ENCODE measurements at places on chromosomes 5 and 9.

DNA sequence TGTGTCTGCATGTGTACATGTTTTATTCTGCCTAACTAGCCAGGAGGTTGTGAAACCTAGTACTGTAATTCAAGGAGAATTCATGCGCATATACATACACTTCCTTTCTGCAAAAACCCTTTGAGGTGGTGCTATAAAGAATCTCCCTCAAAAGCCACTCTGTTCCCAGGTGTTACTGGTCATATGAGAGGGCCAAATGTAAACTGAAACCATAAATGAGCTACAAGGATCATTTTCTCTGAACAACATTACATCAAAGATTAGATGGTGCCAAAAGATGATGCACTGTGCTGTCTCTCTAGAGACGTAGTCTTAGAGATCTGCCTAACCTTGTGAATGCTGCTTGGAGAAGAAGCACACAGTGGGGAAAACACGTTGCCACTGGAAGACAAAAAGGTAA, 15.7 kb downstream of the NREP start:
- H3K27me3 ChIP-seq, result no peaks in the 10 kb centered on the region
- DNase-seq, result no peak
- no peak overlapping the region for H3K4me3 ChIP-seq

DNA sequence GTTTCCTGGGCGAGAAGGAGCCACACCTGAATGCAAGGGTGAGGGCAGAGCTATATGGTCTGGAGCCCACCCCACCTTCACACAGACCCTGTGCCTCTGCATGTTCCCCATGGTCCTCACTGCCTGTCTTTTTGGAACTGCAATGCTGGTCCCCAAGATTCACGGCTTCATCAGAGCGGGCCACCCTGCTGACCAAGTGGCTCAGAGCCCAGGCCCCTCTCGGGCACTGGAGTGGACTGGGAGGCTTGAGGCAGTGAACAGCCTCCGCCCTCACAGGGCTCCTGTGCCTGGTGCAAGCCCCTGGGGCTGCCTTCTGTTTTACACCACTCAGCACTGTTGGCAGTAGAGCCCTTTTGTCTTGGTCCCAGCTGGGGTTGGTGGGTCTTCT, 143.2 kb downstream of the CACNA1B start:
- no peaks in the 10 kb centered on the region for H3K36me3 ChIP-seq
- no peak for DNase-seq
- H3K4me1 ChIP-seq, result no peaks in the 10 kb centered on the region
- no peak overlapping the region for H3K27ac ChIP-seq

- no peaks in the 10 kb centered on the region for H3K36me3 ChIP-seq
- H3K27me3 ChIP-seq, result no peaks in the 10 kb centered on the region
- H3K4me3 ChIP-seq, result no peak overlapping the region
- no peaks in the 10 kb centered on the region for H3K4me1 ChIP-seq
- no peak for DNase-seq
Measured at GRCh38 chr5:16926417-16926816, 9.7 kb downstream of the MYO10 start.

DNA sequence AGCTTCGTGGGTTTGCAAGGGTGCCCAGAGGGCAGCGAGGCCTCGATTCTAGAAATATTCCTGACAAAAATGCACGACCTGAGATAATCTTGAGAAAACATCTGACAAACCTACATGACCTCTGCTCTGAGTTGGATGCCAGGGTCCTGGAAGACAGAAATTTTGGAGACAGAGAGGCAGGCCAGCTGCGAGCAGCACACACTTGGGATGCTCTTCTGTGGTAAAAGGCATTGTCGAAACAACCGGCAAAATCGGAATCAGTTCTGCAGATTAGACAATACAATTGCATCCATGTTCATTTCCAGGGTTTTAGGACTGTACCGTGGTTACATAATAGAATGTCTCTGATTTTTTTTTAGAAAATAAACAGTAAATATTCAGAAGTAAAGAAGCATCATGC, 74.2 kb downstream of the GADD45G start:
- H3K27me3 ChIP-seq, result no peaks in the 10 kb centered on the region
- peaks cover 11% of the 10 kb centered on the region for H3K4me1 ChIP-seq
- no peak overlapping the region for H3K27ac ChIP-seq
- DNase-seq, result no peak
- no peaks in the 10 kb centered on the region for H3K36me3 ChIP-seq
- no peak overlapping the region for H3K4me3 ChIP-seq

DNA sequence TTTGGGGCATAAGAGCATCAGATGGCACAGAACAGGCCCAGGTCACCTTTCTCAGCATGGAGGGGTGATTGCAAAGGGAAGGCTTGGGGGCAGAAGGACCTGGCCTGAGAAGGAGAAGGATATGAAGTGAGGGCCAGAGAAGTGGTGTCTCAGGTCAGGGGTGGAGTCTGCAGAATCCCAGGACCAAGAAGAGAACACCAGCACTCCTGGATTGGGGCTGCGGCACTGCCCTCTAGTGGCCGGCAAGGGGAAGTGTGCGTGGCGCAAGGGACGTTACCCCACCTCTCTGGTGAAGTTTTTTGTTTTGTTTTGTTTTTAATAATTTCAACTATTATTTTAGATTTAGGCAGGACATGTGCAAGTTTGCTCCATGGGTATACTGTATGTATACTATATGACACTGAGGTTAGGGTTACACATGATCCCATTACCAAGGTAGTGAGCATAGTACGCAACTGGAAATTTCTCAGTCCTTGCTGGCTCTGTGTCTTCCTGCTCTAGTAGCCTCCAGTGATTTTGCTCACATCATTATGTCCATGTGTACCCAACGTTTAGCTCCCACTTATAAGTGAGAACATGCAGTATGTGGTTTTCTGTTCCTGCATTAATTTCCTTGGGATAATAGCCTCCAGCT, 1548.6 kb downstream of the EFNA5 start:
- H3K4me3 ChIP-seq, result no peak overlapping the region
- H3K36me3 ChIP-seq, result no peaks in the 10 kb centered on the region
- no peaks in the 10 kb centered on the region for H3K4me1 ChIP-seq
- no peak overlapping the region for H3K27ac ChIP-seq
- H3K27me3 ChIP-seq, result no peaks in the 10 kb centered on the region

DNA sequence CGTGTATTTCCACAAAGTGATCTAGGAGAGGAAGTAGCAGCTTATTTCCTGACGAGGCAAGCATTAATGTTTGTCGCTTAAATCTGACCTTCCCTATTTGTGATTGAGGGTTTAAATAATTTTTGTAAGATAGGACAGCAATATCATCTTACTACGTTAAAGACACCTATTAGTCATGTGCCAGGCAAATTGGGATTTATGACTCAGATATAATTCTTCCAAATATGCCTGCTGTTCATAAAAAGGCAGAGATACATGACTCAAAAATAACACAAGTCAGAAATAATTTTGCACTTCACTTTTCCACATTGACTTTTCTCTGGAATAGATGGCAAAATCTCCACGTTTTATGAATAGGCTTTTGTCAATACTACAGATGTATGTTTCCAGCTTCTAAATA, 43.0 kb upstream of the CDH12 start:
- DNase-seq, result no peak
- H3K4me3 ChIP-seq, result no peak overlapping the region

DNA sequence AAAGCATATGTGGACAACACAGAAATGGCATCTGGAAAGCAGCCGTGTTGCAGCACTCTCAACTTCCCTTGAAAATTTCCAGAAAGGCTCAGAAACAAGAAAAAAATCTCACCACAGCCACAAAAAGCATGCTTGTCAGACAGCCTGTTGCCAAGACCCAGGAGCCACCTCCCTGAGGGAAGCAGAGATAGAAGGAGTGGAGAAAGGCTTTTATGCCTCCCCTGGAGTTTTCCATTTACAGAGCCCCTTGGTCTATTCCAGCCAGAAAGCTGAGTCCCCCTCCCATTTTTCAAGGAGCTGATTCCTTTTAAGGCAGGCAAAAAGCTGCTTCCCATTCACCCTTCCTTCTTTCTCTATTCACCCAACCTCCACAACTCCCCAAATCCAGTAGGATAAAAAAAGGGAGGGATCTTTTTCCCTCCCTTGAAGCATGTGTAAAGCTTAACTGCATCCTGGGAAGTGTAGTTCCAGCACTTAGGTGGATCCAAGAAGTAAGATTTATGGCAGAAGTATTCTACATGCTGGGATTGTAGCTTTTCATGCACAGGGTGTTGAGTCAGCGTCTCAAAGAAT, 37.1 kb upstream of the PALM2AKAP2 start:
- no peaks in the 10 kb centered on the region for H3K36me3 ChIP-seq
- H3K27ac ChIP-seq, result no peak overlapping the region
- no peak for DNase-seq
